Chondrocyte (in vitro differentiated cells): ENCODE measurements at places on chromosomes 2 and 18.

DNA sequence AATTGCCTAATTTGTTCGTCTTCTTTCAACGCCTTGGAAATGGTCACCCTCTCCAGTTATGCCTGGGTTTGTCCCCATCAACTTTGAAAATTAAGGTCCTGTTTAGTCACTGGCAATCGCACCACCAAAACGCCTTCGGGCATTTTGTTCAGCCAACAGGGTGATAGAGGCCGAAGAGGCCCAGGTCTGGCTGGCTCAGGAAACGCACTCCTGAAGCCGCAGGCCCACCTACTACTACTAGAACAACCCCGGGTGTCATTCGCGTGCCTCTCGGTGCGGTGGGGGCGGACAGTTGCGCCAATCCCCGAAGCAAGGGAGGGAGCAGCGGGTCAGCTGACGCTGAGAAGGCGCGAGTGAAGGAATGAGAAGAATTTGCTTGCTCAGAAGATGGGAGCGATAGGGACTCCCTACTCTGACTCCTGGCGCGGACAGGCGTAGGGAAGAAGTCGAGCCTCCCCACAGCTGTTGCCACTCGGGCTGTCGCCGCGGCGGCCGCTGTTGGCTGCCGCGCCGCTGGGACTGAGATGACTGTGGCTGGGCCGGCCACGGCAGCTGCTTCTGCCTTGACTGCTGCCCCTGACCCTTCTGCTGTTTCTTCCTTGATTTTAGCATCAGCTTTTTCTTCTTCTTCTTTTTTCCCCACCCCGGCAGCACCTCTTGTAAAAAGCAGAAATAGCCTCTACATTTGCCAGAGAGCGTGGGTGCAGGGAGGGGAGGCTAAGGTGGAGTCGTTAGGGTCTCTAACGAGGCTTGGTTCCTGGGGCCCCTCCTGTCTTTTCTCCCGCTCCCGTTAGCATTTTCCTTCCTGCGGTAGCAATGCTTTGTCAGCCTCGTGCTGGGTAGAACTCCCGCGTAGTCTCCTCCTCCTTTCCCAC, 387.6 kb downstream of the FIGN start:
- peak; percentile 92 for DNase-seq

DNA sequence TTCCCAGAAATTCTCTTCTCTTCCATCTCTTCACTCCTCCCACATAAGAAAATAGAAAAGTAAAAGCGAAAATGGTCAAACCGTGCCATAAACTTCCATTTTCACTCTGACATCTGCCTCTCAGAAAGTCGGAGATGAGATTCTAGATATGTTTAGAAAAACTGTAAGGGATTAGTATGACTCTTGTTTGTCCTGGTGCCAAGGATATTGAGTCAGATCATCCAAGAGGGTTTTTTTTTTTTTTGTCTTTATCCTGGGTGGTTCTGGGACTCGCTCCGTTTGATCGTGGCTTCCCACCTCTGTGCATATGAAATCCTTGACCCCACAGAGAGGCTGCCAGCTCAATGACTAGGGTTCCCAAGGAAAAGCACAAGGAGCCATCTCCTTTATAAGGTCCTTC, 17.3 kb downstream of the EN1 start:
- DNase-seq: no peak

DNA sequence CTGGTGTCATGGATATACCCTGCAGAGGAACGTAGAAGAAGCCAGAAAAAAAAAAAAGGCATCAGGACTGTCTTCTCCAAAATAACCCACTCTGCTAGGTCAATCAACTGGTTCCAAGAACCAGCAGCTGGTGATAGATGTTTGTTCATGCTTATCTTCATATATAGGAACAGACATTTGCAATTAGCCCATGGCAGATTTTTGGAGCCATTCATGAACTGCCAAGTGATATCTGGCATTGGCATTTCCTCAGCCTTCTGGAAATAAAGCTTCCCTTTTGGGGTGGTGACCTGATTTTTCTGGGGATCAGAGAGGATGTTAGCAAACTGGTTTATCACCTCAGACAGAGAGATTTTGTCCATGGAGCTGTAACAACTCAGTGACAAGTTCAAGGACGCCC, 234.9 kb downstream of the OSR1 start:
- DNase-seq: no peak

- DNase-seq: no peak
Observed at GRCh38 chr2:225400060-225400511, 576 bp downstream of the NYAP2 start.

DNA sequence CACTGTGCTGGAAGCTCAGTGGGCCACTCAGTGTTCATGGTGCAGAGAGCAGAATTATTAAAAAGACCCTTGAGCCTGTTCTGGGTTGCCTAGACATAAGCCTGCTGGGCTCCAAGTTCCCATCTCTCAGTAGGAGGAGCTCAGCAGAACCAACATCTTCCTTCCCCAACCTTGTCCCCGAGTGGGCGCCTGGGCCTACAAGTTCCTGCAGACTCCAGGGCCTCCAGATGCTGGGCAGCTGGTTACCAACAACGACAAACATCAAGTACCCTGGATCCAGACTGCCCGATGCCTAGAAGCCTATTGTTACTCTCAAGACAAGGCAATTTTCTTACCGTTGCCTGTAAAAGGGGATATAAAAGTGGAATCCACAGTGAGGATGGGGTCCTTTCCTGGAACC, 214.2 kb downstream of the HAUS1 start:
- no peak for DNase-seq

- DNase-seq: no peak
Observed at GRCh38 chr2:210481601-210482175, 5.1 kb upstream of the LANCL1 start.

GRCh38 chr18:21205695-21206094, 36.3 kb upstream of the GREB1L start:
- no peak for DNase-seq

DNA sequence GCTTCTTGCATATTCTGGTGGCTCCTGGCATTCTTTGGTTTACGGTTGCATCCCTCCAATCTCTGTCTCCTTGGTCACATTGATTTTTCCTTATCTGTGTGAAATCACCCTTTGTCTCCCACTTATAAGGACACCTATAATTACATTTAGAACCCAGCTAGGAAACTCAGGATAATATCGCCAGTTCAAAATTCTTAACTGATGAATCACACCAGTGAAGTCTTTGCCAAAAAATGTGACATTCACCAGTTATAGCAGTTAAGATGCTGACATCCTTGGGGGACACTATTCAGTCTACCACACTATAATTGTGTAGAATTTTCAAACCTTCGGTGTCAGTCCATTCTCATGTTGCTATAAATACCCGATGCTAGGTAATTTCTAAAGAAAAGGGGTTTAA, 320.2 kb downstream of the TMX3 start:
- DNase-seq: no peak

- DNase-seq: no peak
Observed at GRCh38 chr2:234679741-234680687, 183.1 kb upstream of the ARL4C start.

- DNase-seq: no peak
Observed at GRCh38 chr2:178075006-178075326, 2.4 kb upstream of the PDE11A start.

GRCh38 chr2:46645681-46646162, 166.4 kb downstream of the TMEM247 start:
- no peak for DNase-seq

DNA sequence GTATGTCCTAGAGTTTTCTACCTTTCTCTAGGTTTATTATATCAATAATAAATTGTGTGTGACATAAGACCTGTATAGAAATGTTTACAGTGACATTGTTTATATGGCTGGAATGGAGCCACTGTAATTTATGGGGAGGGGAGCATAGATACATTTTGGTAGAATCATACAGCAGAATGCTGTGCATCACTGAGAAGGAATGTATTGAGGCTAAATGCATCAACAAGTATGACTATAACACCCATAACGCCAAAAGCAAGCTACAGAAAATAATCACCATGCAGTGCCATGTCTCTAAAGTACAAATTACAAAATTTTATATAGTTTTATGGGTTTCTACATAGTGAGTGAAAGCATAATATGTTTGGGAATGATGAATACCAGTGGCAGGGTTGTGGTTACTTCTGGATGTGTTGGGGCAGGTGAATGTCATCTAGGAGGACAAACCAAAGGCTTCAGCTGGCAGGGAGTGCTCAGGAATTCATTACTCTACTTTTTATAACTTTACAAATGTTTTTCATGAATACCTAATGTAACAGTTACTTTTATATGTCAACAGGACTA, 226.0 kb upstream of the NETO1 start:
- DNase-seq: no peak
